ENCODE measurements at places on chromosomes 12 and 14. TPM values are rescaled to one million over a fixed set of nuclear protein-coding genes. Genes with fewer than 3 reads are reported as not detected.

GRCh38 chr14:85316701-85317410 lies 213.1 kb upstream of the FLRT2 start:
- no peak overlapping the region for H3K4me3 ChIP-seq
- no peaks in the 10 kb centered on the region for H3K4me1 ChIP-seq
- H3K36me3 ChIP-seq, result no peaks in the 10 kb centered on the region
- DNase-seq, result no peak
- no peaks in the 10 kb centered on the region for H3K27me3 ChIP-seq
- no peak overlapping the region for H3K27ac ChIP-seq

DNA sequence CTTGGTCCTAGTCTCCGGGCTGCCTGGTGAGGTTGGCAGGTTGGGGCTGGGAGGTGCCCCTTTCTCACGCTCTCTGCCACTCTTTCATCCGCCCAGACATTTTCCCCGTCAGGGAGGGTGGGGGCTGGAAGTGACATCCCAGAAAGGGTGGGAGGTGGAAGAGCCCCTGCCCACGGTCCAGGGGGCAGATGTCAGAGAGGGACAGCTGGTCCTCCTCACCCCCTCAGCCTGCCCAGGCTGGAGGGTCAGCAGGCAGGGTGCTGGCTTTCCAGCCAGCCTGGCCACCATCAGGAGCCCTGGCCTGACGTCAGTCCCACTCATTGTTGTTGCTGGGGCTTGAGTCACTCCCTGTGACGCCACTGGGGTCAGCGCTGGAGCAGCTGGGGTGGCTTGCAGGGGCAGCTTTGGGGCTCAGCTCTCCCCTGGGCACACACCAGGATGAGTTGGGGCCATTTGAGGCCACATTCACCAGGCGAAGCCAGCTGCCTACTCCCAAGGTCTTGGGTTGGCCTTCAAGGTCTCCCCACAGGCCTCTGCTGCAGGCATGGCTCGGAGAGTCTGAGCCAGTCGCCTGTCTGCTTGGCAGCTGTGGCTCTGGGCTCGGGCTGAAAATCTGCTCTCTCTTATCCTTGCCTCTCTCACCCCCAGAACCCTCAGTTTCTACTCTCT lies 5.7 kb upstream of the ATG101 start:
- peak; percentile 18 for DNase-seq
- 0 out of 2 replicates have a peak, but pooled peaks cover 2% of the 10 kb centered on the region for H3K4me1 ChIP-seq
- no peak overlapping the region for H3K4me3 ChIP-seq
- no peaks in the 10 kb centered on the region for H3K36me3 ChIP-seq
- no peaks in the 10 kb centered on the region for H3K27me3 ChIP-seq

NAV3 gene
- 1.6 TPM for total RNA-seq

CLEC7A gene
- 0.40 TPM for total RNA-seq

- H3K4me1 ChIP-seq, result no peaks in the 10 kb centered on the region
- H3K4me3 ChIP-seq, result no peak overlapping the region
- H3K36me3 ChIP-seq, result no peaks in the 10 kb centered on the region
- H3K27me3 ChIP-seq, result no peaks in the 10 kb centered on the region
- H3K27ac ChIP-seq, result no peak overlapping the region
- no peak for DNase-seq
These were observed 192.9 kb downstream of the PRKD1 start for GRCh38 chr14:29734732-29735131.

ESPL1 gene
- 31.6 TPM for total RNA-seq

SAV1 gene
- total RNA-seq, result 87.1 TPM

TCL1B gene
- not detected for total RNA-seq

DNA sequence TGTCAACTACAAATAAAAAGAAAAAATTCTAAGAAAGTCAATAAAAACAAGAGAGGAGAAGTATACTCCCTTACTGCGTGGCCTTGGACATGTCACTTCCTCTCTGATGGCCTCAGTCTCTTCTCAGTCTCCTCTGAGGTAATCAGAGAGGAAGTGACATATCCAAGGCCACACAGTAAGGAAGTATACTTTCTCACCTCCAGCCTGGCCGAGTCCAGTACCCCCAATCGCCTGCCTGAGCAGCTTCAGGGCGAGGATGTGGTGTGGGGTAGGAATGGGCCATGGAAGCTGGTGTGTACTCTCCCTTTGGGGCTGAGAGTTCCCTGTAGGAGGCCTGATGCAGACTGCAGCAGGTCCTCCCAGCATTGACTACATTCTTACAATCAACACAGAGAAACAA lies 15.8 kb downstream of the VDR start:
- no peak overlapping the region for H3K27ac ChIP-seq
- H3K4me1 ChIP-seq, result no peaks in the 10 kb centered on the region
- H3K27me3 ChIP-seq, result no peaks in the 10 kb centered on the region
- no peak overlapping the region for H3K4me3 ChIP-seq
- DNase-seq, result no peak
- peaks cover 3% of the 10 kb centered on the region for H3K36me3 ChIP-seq

DNA sequence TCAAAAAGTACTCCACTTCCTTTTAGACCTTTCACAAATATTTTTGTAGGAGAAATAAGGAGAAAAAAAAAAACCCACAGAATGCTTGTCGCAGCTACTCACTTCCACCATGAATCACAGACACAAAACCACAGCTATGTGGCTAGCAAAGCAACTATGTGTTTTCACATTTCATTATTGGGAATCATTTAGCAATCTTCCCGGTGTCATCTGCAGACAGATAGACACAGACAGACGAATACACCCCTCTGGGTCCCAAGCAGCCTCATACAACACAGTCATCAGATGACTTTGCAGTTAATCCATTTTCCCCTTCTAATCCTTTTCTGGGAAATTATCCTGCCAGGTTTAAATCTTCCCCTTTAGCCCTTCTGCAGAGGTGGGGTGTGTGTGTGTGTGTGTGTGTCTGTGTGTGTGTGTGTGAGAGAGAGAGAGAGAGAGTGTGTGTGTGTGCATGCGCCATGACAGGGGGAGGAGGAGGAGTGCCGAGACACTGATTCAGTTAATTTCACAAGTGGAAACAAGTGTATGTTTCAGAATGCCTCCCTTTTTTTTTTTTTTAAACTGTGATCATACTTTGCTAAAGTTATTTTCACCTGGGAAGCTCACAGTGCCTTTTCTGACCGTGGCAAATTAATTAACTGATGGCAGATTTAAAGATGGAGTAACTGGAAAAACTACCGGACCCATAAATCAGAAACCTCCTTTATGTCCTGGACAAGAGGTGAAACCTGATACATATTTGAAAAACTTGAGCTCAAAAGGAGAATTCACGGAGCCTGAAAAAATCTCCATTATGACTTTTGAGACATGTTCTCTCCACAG lies 39.9 kb downstream of the LTBP2 start:
- H3K4me3 ChIP-seq, result peak overlapping the region; percentile 57
- H3K36me3 ChIP-seq, result no peaks in the 10 kb centered on the region
- H3K27me3 ChIP-seq, result no peaks in the 10 kb centered on the region
- peaks cover 69% of the 10 kb centered on the region for H3K4me1 ChIP-seq
- peak; percentile 97 for DNase-seq

- H3K36me3 ChIP-seq, result no peaks in the 10 kb centered on the region
- no peaks in the 10 kb centered on the region for H3K27me3 ChIP-seq
- H3K4me3 ChIP-seq, result no peak overlapping the region
- peaks cover 3% of the 10 kb centered on the region for H3K4me1 ChIP-seq
- DNase-seq, result no peak
- H3K27ac ChIP-seq, result no peak overlapping the region
These were observed 230.4 kb downstream of the SSPN start for GRCh38 chr12:26425587-26426260.

GRCh38 chr14:71054706-71055105 lies 147.4 kb downstream of the PCNX1 start:
- peaks cover 8% of the 10 kb centered on the region for H3K36me3 ChIP-seq
- H3K4me1 ChIP-seq, result no peaks in the 10 kb centered on the region
- DNase-seq, result no peak
- no peak overlapping the region for H3K27ac ChIP-seq

DNA sequence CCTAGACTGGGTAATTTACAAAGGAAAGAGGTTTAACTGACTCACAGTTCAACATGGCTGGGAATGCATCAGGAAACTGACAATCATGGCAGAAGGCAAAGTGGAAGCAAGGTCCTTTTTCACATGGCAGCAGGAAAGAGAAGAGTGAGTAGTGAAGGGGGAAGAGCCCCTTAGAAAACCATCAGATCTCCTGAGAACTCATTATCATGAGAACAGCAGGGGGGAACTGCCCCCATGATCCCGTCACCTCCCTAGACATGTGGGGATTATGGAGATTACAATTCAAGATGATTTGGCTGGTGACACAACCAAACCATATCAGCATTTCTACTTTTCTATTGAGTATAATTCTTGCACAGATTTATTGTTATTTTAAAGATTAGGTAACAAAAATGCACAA lies 822.1 kb upstream of the FLRT2 start:
- DNase-seq, result no peak
- no peak overlapping the region for H3K4me3 ChIP-seq
- H3K27ac ChIP-seq, result no peak overlapping the region
- H3K4me1 ChIP-seq, result no peaks in the 10 kb centered on the region
- no peaks in the 10 kb centered on the region for H3K36me3 ChIP-seq
- no peaks in the 10 kb centered on the region for H3K27me3 ChIP-seq

DNA sequence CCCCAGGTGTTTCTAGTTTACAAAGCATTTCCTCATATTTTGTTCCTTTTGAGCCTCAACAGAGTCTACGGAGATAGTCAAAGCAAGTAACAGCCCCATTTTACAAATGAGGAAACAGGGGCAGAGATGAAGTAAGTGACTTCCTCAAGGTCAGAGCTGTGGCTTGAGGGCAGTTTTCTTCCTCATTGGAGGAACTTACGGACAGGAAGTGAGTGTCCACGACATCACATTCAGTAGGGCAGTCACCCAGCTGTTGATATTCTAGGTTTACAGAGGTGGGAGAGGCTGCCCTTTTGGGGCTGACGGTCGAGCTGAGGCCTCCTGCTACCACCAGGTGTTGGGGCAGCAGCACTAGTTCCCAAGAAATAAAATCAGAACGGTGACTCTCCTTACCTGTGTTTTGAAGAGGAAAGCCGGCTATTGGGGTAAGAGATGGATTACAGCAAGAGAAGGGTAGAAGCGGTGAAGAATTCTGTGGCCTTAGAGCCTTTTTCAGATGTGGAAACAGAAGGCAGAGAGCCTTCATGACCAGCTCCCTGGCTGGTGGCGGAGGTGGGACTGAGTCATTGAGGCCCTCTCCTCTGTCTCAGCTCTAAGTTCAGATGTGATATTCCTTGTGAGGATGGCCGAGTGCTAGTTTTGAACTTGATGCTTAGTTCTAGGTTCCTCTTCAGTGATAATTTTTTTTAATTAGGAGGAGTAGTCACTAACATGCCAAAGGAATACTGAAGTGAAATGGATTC lies 41.7 kb downstream of the SUSD6 start:
- peak overlapping the region; percentile 52 for H3K27ac ChIP-seq
- no peak for DNase-seq
- H3K4me3 ChIP-seq, result no peak overlapping the region
- no peaks in the 10 kb centered on the region for H3K36me3 ChIP-seq
- H3K27me3 ChIP-seq, result no peaks in the 10 kb centered on the region
- H3K4me1 ChIP-seq, result peaks cover 78% of the 10 kb centered on the region

LHX5 gene
- 0.23 TPM for total RNA-seq

DNA sequence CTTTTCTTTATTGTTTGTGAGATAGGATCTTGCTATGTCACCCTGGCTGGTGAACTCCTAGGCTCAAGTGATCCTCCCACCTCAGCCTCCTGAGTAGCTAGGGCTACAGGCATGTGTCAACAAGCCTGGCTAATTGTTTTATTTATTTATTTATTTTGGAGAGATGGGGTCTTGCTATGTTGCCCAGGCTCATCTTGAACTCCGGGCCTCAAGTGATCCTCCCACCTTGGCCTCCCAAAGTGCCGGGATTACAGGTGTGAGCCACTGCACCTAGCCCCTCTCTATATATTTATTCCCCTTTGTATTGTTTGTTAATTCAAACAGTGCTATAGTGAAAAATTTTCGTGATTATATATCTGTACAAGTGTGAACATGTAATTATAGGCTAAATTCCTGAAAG lies 123.3 kb downstream of the DAAM1 start:
- no peak for DNase-seq
- peaks cover 29% of the 10 kb centered on the region for H3K4me1 ChIP-seq
- H3K4me3 ChIP-seq, result no peak overlapping the region
- H3K36me3 ChIP-seq, result no peaks in the 10 kb centered on the region
- no peaks in the 10 kb centered on the region for H3K27me3 ChIP-seq
- H3K27ac ChIP-seq, result no peak overlapping the region

COPS7A gene
- 82.3 TPM for total RNA-seq

DNA sequence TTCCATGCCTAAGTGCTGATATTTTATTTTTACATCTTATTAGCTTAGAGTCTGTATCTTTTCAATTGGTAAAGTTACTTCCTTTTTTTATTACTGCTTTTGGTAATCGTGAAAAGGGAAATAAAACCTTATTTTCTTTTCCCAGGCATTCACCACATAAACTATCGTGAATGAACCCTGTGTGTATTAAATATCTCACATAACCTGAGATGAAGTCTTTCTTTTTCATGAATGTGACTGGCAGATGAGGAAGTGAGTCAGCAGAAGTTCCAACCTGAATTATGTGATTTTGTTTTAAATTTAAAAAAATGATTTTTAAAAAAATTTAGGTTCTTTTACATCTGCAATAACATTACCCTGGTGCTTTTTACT lies 26.0 kb downstream of the MYBPC1 start:
- no peaks in the 10 kb centered on the region for H3K4me1 ChIP-seq
- H3K4me3 ChIP-seq, result no peak overlapping the region
- H3K27ac ChIP-seq, result no peak overlapping the region
- no peaks in the 10 kb centered on the region for H3K36me3 ChIP-seq

GRCh38 chr12:113815031-113815430 lies 151.1 kb downstream of the RBM19 start:
- H3K27me3 ChIP-seq, result no peaks in the 10 kb centered on the region
- H3K4me3 ChIP-seq, result no peak overlapping the region
- H3K27ac ChIP-seq, result no peak overlapping the region
- no peaks in the 10 kb centered on the region for H3K4me1 ChIP-seq
- peak; percentile 45 for DNase-seq
- 0 out of 2 replicates have a peak, but pooled peaks cover 4% of the 10 kb centered on the region for H3K36me3 ChIP-seq

PRPH gene
- total RNA-seq, result 0.15 TPM

GRCh38 chr12:132344181-132344580 lies 14.8 kb upstream of the GALNT9 start:
- H3K36me3 ChIP-seq, result no peaks in the 10 kb centered on the region
- no peak overlapping the region for H3K27ac ChIP-seq
- no peak overlapping the region for H3K4me3 ChIP-seq
- DNase-seq, result no peak

PKP2 gene
- 12.7 TPM for total RNA-seq

GRCh38 chr12:25004447-25004846 lies 55.5 kb upstream of the BCAT1 start:
- no peak for DNase-seq
- no peaks in the 10 kb centered on the region for H3K36me3 ChIP-seq
- H3K4me1 ChIP-seq, result no peaks in the 10 kb centered on the region
- no peak overlapping the region for H3K4me3 ChIP-seq

SLC5A8 gene
- not detected for total RNA-seq

DNA sequence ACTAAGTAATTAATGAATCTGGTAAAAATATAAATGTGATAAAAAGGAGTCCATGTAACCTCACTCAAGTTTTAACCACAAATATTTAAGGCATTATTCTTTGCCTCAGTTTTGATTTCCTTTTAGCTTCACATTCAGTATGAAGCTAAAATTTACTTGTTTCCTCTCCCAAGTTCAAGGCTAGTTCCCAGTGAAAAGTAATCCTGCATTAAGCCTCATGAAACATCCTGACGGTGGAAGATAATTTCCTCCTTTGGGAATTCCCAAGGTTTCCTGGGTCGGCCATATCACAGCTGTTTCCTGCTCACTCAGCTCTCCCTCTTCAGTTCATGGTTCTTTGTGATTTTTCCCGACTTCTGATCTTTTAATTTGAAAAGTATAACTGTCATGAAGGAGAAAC lies 1256.8 kb upstream of the FLRT2 start:
- no peaks in the 10 kb centered on the region for H3K4me1 ChIP-seq
- no peak overlapping the region for H3K27ac ChIP-seq
- no peaks in the 10 kb centered on the region for H3K36me3 ChIP-seq
- no peak overlapping the region for H3K4me3 ChIP-seq
- DNase-seq, result no peak
- H3K27me3 ChIP-seq, result no peaks in the 10 kb centered on the region
